Right hindlimb (tissue), 1 donor: ENCODE measurements at places on chromosomes 7 and 10.

GRCh38 chr7:51685794-51686193, 369.2 kb upstream of the COBL start:
- DNase-seq: no peak

- no peak for DNase-seq
These were observed 13.5 kb upstream of the PRPS1L1 start for GRCh38 chr7:18041191-18041590.

DNA sequence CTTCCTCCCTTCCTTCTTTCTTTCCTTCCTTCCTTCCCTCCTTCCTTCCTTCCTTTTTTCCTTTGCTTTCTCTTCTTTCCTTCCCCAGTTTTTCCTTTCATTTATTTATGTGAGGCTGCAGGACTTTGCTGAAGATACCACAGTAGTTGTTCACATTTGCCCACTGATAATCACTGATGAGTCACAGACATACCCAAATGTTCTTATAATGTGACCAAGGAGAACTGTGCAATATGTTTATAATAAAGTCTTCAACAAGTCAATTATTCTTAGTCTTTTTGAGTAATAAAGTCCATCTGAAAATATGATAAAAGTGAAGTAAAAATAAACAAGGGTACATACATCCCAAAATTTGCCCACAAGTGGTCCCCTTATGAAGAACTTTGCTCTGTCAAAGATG, 159.7 kb downstream of the GNAI1 start:
- no peak for DNase-seq

- DNase-seq: peak; percentile 62
These were observed 52.7 kb downstream of the RBM17 start for GRCh38 chr10:6141296-6142151.

GRCh38 chr10:25820874-25821273, 113.2 kb upstream of the MYO3A start:
- DNase-seq: no peak

GRCh38 chr7:10662982-10663884, 310.4 kb upstream of the PHF14 start:
- DNase-seq: no peak

GRCh38 chr7:4753598-4754432, 21.6 kb upstream of the AP5Z1 start:
- peak; percentile 72 for DNase-seq

DNA sequence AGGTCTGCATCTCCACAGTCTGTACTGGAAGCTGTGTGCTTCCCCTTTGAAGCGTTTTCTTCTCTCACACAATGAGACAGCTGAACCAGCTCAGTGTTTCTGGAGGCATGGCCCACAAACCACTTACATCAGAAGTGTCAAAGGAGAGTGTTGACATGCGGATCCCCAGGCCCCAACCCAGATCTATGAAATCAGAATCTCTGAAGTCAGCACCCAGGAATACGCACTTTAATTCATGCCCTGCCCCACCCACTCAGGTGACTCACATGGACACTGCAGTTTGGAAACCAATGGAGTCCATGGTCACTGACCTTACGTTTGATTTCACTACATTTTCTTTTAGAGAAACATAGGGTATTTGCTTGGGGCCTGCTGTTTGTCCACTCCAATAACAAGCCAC, 19.0 kb downstream of the TLL2 start:
- no peak for DNase-seq

DNA sequence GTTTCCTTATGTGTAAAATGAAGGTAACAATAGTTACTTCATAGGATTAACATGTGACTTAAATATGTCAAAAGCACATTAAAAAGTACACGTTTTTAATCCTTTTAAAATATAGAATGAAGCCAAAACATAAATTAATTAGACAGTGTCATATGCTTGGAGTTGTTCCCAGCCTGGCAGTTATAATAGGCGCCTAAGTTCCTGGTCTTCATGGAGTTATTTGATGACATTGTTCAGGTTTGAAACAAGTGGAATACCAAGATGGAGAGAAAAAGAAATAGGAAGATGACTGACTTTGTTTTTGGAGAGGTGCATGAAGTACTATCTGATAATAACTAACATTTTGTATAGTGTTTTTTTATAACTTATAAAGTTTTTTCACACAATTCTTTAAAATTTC, 67.3 kb downstream of the ZNRF2 start:
- DNase-seq: no peak

GRCh38 chr10:28939281-28940157, 262.2 kb downstream of the BAMBI start:
- DNase-seq: peak; percentile 64

DNA sequence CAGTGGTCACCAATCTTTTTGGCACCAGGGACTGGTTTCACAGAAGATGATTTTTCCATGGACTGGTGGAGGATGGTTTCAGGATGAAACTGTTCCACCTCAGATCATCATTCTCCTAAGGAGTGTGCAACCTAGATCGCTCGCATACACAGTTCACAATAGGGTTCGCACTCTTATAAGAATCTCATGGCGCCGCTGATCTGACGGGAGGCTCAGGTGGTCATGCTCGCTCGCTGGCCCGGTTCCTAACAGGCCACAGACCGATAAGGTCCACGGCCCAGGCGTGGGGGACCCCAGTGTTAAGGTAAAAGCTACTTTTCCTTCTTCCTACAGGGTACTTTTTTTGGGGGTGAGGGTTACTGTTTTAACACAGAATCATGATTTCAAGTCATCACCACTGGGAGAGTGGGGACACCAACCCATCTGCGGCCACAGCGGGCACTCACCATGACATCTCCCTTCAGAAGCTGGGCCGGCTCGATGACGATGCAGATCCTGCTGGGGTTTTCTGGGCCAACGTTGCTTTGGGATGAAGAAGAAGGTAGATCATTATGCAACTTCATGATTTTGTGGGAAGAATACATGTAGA, 170.5 kb downstream of the TNS3 start:
- no peak for DNase-seq

DNA sequence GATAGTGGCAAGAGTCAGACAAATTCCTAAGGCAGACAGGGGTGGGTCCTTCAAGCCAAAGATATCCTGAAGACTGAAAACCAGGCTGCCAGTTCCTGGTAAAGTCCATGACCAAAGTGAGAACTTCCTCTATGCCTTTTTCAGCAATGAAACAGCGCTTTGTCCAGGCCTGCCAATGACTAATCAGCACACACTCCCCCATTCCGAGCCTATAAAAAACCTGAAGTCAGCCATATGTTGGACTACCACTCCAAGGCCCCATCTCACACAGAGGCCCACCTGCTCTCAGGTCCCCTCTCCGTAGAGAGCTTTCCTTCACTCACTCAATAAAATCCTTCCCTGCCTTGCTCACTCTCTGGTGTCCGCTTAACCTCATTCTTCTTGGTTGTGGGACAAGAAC, 402.2 kb downstream of the ANKRD7 start:
- DNase-seq: no peak

DNA sequence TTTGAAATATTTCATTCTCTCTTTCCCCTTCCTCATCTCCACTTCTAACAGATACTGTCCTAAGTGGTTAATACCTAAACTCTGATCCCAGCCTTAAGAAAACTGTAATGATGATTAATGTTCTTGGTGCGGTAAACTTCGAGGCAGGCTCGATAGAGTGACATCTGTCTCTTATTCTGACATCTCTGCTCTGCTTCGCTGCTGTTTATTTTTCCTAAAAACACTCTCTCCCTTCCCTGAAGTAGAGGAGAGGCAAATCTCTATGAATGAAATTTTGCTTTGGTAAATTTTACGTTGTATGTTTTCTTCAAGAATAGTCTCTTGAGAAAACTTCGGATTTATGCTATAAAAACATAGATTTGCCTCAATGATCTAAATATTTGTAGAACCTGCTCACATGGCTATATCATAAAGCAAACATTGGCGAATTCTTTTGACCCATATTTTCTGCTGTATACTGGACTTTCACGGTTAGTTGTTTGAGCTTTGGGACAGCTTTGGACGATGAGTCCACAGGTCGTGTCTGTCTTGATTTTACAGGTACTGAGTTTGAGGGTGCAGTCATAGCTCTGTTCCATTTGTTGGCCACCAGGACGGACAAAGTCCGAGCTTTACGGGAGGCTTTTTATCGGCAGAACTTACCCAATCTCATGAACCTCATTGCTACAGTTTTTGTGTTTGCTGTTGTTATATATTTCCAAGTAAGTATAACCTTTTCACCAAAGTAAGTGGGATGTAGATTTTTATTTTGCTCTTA, 27.1 kb downstream of the SEC61A2 start:
- no peak for DNase-seq

DNA sequence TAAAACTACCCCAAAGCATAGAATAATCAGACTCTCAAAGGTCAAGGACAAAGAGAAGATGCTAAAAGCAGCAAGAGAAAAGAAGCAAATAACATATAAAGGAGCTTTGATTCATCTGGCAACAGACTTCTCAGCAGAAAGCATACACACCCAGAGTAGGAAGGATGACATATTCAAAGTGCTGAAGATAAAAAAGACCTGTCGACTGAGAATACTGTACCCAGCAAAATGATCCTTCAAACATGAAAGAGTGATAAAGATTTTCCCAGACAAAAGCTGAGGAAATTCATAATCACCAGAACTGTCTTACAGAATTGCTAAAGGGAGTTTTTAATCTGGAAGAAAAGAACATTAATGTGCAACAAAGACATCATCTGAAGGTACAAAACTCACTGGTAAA, 14.9 kb downstream of the KCNK18 start:
- DNase-seq: no peak

DNA sequence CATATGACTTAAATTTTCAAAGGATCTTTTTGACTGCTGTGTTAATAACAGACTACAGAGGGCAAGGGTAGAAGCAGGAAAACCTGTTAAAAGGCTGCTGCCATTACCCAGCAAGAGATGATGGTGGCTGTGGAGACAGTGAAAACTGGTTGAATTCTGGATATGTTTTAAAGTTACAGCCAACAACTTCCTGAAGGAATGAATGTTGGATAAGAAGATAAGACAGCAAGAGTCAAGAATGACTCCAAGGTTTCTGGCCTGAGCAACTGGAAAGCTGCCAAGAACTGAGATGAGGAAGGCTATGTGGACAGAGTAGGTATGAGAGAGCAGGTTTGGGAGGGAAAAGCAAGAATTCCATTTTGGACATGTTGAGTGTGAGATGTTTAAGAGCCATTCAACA, 19.1 kb downstream of the CNOT4 start:
- DNase-seq: no peak

DNA sequence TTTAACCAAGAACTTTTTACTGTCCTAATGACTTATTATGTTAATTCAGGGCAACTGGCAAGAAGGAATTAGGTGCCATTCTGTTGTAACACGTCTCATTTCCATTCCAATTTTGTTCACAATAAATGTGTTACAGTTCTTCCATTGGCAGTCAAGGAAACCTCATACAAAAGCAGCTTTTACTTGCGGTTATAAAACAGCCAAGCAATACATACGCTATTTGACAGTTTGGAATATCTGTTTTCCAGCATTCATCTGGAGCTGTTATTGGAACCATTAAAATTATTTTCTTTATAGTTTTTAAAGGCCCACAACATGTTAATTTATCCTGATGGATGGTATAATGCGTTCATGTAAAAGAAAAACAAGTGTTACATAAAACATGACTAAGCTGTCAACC, 33.3 kb downstream of the MTERF1 start:
- no peak for DNase-seq

GRCh38 chr10:58859526-58859925, 316.9 kb upstream of the PHYHIPL start:
- DNase-seq: no peak

DNA sequence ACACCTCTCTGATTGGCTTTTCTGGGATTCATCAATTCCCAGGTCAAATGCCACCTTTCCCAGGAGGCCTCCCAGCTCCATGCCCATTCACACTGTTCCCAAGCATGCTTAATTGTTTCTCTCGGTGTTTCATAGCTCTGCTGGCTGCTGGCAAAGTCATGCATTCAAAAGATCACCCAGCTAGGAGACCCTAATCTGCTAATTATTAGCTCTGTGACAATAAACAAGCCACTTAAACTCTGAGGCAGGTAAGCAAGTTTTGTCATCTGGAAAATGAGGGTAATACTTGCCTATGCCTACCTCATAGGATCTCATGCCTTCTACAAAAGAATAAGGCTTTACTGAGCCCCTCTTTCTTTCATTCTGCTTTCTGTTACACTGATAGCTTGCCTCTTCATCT, 828 bp upstream of the KEL start:
- DNase-seq: no peak

- DNase-seq: no peak
These were observed 32.3 kb downstream of the OAT start for GRCh38 chr10:124386186-124387077.
